ENCODE measurements at places on chromosomes 2 and 18. TPM values are rescaled to one million over a fixed set of nuclear protein-coding genes. Genes with fewer than 3 reads are reported as not detected.

The SCYGR4 gene
- 0.03 TPM for polyA plus RNA-seq

The GEN1 gene
- polyA plus RNA-seq: 10.7 TPM

The ZNF142 gene
- polyA plus RNA-seq: 14.8 TPM

The MDH1 gene
- polyA plus RNA-seq: 200 TPM

The STAT4 gene
- polyA plus RNA-seq: 3.7 TPM

The LIMS2 gene
- polyA plus RNA-seq: 25.0 TPM

The COL5A2 gene
- 80.4 TPM for polyA plus RNA-seq

The CBLN2 gene
- polyA plus RNA-seq: 11.4 TPM

The ATG16L1 gene
- polyA plus RNA-seq: 22.7 TPM

The RAX gene
- not detected for polyA plus RNA-seq

The TRIM43 gene
- polyA plus RNA-seq: not detected

The ZNF892 gene
- 1.6 TPM for polyA plus RNA-seq

The IL36RN gene
- not detected for polyA plus RNA-seq

The SPATA3 gene
- polyA plus RNA-seq: not detected

The PTRHD1 gene
- 38.6 TPM for polyA plus RNA-seq

The WDR75 gene
- 41.2 TPM for polyA plus RNA-seq

The UNC80 gene
- 2.5 TPM for polyA plus RNA-seq

The LRATD1 gene
- polyA plus RNA-seq: 67.3 TPM

The DSG1 gene
- 0.19 TPM for polyA plus RNA-seq

The C1D gene
- 42.1 TPM for polyA plus RNA-seq

The AMER3 gene
- 1.3 TPM for polyA plus RNA-seq

The PROM2 gene
- polyA plus RNA-seq: 2.0 TPM

The ANKRD53 gene
- polyA plus RNA-seq: 2.3 TPM

The AQP12B gene
- polyA plus RNA-seq: 10.6 TPM

The NDC80 gene
- polyA plus RNA-seq: 11.8 TPM

The SPEG gene
- 35.1 TPM for polyA plus RNA-seq

The COL4A3 gene
- polyA plus RNA-seq: 0.19 TPM

The REEP1 gene
- polyA plus RNA-seq: 36.9 TPM

Data from large intestine (tissue), 12 donors.